ENCODE measurements at places on chromosomes 3 and 15. TPM values are rescaled to one million over a fixed set of nuclear protein-coding genes. Genes with fewer than 3 reads are reported as not detected.

The TRANK1 gene
- total RNA-seq = 20.1 TPM

The ABHD6 gene
- total RNA-seq = 24.9 TPM

The LMAN1L gene
- not detected for total RNA-seq

The HES1 gene
- total RNA-seq = 23.1 TPM

The CYP11A1 gene
- 0.23 TPM for total RNA-seq

The RTP3 gene
- not detected for total RNA-seq

The SMCO1 gene
- not detected for total RNA-seq

The CFAP20DC gene
- 3.2 TPM for total RNA-seq

The TOPAZ1 gene
- under 0.01 TPM for total RNA-seq

The HDAC11 gene
- total RNA-seq = 17.8 TPM

The TMIE gene
- total RNA-seq = 1.6 TPM

The NUP210 gene
- total RNA-seq = 11.1 TPM

The UROC1 gene
- not detected for total RNA-seq

The GJD2 gene
- 21.9 TPM for total RNA-seq

The TM4SF4 gene
- total RNA-seq = 0.92 TPM

The B2M gene
- total RNA-seq = 402 TPM

The PLEKHO2 gene
- total RNA-seq = 7.6 TPM

The ACTC1 gene
- 1.8 TPM for total RNA-seq

The GABRR3 gene
- not detected for total RNA-seq

The PCSK6 gene
- total RNA-seq = 17.8 TPM

The C3orf70 gene
- total RNA-seq = 54.9 TPM

The BTLA gene
- 0.23 TPM for total RNA-seq

The TRIM42 gene
- not detected for total RNA-seq

The DCUN1D1 gene
- 63.7 TPM for total RNA-seq

The SI gene
- total RNA-seq = under 0.01 TPM

The KBTBD13 gene
- not detected for total RNA-seq

The CSPG5 gene
- 206 TPM for total RNA-seq
